ENCODE measurements at places on chromosomes 4 and X.

DNA sequence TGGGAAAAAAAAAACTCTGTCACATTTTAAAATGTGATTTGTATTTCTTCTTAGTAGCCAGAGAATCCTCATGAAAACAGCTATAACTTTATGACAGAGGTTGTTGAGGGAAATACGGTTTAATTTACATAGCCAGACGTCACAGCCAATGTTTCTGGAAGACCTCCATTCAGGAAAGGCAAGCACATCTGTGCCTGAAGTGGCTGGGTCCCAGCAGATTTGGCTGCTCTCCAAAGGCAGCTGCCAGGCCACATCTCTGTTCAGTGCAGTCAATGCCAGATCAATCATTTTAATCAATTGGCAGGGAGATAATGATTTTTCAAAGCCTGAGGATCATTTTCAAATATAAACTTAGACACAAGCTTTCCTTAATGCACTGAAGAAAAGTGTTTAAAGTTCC is 86.5 kb upstream of the ZIC3 start:
- no peak for DNase-seq

GRCh38 chr4:792626-793092 is 33.3 kb downstream of the CPLX1 start:
- DNase-seq = no peak

DNA sequence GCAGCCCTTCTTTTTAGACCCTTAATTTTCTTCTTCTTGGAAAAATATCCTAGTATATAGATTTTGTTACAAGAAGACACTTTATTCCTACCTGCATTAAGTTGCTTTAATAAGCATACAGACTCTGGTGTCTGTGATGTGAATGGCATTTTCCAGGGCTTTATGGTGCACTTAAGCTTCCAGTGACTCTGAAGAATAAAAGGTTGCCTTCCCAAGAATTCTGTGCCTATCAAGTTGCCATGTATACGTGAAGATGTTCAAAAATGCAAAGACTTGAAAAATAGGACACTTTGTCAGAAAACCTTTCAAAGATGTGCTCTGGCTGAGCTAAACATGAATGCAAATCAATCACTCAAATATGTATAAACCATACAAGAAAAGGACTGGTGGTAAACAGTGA is 110.9 kb downstream of the RS1 start:
- no peak for DNase-seq

DNA sequence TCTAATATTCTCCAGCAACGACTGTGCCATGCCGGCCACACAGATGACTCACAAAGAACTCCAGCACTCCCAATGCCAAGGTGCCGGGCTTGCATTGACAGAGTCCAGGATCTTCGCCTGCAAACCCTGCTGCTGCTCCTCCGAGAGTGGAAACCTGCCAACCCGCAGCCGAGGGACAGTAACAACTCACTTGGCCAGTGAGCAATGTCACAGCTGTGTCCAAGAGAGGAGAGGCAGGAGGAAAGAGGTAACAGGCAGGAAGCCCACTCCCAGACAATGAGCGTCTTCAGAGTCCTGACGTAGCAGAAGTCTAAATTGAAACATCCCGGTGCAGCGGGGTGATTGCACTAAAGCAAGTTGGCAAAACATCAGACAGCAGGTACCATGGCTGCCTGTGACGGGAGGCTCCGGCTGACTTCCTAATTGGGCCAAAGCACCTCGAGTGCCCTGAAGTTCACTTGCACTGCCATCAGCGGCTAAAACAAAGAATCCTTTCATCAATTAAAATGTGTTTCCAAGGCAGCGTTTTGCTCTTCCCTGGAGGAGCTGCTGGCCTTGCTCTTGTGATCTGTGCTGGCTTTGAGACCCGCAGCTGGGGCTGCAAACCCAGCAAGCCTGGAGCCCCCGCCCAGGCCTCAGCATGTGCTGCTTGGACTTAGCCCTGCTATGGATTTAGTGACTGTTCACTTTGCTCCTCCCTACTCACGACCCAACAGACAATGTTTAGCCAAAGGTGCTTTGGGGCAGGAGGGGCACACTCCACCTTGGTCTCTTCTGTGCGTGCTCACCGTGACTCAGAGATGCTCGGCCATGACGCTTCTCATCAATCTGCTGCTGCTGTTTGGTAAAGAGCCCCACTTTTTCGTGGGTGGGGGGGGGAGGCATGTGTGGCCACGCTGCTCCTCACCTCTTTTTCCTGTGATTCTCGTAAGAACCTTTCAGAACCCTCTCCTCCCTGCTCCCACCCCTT is 36.5 kb downstream of the DCTD start:
- no peak for DNase-seq

DNA sequence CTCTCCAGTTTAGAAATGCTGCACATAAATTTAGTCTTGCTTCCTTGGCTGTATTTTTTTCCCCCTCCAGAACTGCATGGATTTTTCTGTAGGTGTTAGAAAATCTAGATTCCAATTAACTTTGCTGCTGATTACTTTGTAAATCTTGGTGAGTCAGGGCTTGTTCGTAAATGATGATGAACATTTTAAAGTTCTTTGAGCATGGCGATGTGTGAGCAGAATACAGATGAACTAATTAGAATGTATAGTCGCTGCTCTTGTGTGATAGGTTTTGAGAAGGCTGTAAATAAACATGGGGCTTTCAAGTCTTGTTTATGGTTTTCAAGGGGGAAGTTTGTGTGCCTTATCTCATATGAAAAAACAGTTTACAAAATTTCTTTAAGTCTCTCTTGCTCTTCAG is 23.3 kb downstream of the LIMCH1 start:
- no peak for DNase-seq

- DNase-seq = no peak
Measured at GRCh38 chr4:104015680-104016079, 295.9 kb upstream of the TACR3 start.

- no peak for DNase-seq
Measured at GRCh38 chr4:156322592-156322991, 368.9 kb upstream of the CTSO start.

DNA sequence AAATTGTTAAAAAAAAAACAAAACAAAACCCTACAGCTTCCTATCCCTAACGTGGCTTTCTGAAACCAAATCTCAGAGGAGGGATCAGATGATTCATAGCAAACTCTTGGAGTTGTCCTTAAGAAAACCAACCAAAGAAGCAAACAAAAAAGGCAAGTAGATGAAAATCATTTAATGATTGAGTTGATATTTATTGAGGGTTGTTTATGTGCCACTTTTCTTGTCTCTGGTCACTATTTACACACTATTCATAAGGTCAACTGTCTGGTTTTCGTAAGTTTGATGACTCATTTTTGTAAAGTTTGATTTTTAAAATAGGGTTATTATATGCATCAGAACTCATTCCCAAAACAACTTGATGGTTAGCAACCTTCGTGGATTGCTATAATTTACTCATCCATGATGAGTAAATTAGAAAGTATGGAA is 133.4 kb downstream of the UNC5C start:
- DNase-seq = no peak

DNA sequence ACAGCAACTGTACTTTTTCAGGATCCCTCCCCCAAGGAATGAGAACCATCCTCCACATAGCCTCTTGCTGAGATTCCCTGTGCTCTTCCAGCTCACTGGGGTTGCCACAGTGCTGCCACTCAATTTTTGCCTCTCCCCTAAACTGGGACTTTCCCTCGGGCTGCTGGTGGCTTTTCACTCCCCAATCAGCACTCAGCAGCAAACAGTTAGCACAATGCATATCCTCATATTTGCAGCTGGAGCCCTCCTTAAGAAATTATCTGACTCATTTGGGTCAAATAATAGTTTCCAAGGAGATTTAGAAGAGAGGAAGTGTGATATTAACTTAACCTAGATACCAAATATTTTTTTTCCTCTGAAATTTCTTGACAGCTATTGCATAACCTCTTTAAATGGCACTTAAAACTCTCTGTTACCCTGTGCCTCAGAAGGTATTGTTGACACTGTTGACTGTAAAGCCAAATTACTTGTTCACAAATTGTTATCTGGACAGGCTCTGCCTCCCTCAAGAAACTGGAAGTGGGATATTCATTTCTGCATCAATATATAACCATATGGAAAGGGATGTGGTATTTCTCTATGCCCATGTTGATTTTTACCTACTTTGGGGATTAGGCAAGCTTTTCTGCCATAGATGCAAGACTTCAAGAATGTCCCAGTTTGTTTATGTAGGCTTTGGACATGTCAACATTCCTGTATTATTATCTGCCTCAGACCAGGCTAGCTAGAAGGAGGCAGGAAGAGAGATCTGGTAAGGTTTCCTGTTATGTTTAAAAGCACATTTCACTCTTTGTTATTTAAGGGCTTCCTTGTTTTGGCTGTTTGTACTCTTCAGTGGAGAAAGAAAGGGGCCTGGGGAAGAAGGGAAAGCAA is 58.0 kb downstream of the SEPTIN11 start:
- no peak for DNase-seq

DNA sequence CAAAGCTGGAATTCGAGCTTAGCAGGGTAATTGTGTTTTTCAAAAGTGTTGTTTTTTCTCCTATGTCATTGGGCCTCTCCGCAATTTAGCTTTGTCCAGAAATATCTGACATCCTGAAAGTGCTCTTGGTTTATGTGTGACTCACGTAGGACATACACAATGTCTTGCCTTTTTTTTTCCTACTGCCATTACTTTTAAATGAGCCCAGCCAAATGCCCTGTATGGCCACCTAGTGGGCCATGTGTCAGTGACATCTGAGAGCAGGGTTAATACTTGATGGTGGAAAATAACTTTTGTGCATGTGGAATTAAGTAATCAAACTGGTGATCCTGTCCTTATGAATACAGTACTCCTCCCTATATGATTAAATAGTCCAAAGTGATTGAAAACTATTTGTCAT is 1411.1 kb upstream of the TENM3 start:
- no peak for DNase-seq

- DNase-seq = no peak
Measured at GRCh38 chrX:19332983-19333382, 10.7 kb upstream of the PDHA1 start.

- no peak for DNase-seq
Measured at GRCh38 chr4:189147005-189147929, 793.4 kb upstream of the FRG1 start.

DNA sequence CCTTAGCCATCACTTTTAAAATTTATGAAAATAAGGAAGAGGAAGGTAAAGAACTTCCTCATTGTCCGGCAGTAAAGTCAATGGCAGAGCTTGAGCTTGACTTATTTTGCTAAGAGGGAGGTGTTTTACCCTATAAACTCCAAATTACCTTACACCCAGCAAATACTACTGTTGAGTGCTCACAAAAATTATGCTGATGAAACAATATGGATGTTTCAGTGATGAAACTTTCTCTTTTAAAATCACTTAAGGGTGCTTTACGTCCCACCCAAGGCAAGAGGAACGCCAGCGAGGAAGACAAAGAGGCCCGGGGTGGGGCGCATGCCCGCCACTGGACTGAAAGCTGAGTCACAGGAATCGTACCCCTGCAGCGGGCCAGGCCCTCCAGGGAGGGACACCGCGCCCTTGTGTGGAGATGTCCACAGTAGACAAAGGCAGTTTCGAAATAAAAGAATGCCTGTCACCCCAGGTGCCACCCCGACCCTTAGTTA is 560 bp upstream of the TMSB4X start:
- peak; percentile 68 for DNase-seq

DNA sequence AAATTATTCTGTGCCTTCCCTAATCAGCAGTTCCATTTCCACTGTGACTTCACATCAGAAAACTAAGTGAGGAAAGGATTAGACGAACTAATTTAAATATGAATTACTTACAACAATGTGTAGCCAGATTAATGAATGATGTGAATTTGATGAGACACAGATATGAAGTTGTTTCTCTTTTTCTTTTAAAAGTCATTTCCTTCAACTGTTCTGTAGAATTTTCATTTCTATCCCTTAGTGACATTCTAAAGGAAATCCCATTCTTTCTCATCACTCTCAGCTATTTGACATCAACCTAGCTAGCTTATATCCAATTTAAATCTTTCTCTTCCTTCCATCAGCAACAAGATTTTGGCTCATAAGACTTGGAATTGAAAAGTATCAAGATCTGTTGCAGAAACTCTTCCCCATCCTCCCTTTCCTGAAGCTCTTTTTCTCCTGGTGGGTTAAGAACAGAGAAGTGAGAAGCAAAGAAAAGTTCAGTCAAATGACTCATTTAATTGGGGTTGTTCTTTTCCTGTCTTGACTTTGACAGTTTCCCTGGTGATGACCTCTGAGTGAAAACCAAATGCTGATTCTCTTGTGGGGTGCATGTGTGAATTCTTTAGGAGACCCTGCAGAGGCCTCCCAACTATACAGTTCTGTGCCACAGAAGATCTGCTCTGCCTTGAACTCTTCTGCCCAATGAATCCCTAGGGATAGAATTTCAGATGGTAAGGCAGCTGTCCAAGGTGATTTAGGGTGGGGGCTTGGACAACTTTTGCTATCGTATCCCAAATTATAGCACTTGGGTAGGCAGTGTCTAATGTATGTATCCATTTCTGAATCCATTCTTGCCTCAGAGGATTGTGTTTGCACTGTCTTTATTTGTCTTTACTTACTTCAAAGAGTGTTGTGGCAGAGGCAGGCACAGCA is 232.5 kb upstream of the GPRIN3 start:
- DNase-seq = no peak

- no peak for DNase-seq
Measured at GRCh38 chr4:185719500-185719858, 92.5 kb downstream of the SORBS2 start.

GRCh38 chr4:102687982-102688433 is 72.8 kb downstream of the MANBA start:
- no peak for DNase-seq

DNA sequence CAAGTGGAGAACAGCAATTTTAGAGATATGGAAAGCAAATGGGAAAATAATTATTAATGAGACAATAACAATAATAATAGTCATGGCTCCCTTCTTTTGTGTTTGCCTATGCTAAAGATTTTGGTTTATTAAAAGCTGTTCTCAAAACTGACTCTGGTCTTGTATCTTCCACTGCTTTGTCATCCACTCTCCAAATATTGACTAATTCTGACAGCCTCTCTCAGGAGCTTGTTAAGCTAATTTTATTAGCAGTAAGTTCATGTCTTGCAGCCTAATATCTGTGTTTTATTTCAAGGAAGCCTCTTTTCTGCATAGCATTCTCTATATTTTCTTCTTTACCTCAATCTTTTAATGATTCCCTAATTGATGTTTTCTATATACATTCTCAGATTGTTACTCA is 1419.8 kb downstream of the ARAP2 start:
- DNase-seq = no peak

DNA sequence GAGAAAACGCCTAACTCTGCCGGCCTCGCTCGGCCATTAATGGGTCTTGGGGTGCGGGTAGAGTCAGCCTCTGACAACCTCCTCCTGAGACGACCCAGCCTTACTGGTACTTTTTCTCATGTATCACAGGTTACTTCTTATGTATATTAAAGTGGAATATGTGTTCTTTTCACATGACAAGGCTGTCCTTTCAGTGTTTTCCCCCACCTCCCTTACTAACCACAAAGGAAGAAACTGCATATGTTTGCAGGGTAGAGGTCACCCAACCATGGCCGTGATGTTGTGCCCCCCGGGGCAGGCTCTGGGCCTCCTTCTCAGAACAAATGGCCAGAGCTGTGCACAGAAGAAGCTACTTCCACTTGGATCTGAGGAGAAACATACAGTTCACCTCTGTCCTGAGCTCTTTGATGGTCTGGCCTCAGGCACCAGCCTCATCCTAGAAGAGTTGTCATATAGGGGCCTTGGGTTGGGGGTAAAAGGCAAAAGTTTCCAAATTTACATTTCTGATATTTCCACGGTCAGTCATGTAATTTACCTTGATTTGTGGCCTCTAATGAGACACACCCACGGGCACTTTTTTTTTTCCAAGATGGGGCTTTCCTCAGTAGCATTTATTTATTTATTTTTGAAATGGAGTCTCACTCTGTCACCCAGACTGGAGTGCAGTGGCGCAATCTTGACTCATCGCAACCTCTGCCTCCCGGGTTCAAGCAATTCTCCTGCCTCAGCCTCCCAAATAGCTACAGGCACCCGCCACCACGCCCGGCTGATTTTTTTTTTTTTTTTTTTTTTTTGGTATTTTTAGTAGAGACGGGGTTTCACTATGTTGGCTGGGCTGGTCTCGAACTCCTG is 1.9 kb downstream of the SOWAHD start:
- no peak for DNase-seq
